ENCODE measurements at places on chromosomes 7 and 10.
A peak's percentile ranks its signal among the peaks of the same experiment; 100 is the strongest.

- no peak for DNase-seq
Measured at GRCh38 chr10:58963723-58964124, 212.7 kb upstream of the PHYHIPL start.

GRCh38 chr10:128274938-128275337, 148.7 kb upstream of the MKI67 start:
- peak; percentile 55 for DNase-seq

DNA sequence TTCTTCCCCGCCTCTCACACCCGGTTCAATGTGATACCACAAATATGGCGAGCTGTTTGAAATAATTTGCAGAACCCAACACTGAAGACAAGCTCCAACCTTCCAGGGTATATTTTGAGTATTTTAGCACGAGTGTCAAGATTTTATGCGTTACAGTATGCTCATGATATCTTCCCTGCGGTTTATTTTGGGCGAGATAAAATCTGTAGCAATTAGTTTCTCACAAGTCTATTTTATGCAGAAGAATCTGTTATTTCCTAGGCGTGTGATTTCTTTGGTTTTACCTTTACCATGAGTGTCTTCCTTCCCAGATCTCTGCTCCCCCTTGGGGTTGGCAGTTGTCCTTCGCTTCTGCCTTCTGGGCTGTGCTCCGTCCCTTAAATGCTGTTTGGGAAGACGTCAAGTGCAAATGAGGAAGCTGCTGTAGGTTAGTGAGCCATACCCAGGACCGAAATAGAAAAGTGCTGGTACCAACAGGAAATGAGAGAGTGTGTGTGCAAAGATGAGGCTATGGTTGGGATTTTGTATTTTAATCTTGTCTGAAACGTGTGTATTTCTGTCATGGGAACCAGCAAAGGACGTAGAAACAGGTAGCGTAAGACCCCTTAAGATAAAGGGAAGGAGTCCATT, 299.8 kb downstream of the KLF6 start:
- no peak for DNase-seq

- no peak for DNase-seq
Measured at GRCh38 chr10:120945182-120945581, 94.0 kb downstream of the WDR11 start.

- DNase-seq = no peak
Measured at GRCh38 chr7:4065190-4065589, 616.9 kb upstream of the FOXK1 start.

DNA sequence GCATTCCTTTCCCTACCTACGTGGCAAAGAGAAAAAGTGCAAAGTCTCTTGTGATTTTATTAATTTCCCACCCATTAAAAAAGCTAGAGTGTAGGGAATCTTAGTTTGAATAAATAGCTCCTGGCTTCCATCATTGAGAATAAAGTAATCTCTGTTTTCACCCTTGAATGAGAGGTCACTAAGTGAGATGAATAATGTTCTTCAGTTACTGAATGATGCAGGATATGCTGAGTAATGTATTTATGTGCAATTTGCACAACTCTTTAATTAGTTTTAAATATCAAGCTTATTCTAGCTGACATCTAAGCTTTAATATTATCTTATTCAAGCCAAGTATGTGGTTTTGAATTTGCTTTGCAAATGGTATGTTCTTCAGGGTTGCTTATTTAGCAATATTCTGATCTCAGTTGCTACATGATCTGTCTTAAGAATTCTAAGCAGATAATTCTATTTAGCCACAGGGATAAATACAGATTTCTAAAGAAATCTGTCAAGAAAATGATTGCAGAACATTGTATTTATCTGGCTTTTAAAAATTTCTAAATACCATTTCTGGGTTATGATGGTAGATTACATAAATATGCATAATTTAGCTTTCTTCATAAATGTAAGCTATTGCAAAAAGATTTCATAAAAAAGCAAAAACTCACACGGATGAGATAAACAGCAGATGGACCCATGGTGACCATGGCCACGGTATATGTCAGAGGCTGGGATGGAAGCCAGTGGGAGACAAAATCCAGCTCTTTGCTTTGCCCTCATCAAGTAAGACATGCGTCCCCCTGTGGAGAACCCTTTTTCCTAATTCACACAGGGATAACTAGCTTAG, 141.0 kb downstream of the MACC1 start:
- no peak for DNase-seq
